H9 (cell line): ENCODE measurements at places on chromosomes 12 and 14. TPM values are rescaled to one million over a fixed set of nuclear protein-coding genes. Genes with fewer than 3 reads are reported as not detected.

DNA sequence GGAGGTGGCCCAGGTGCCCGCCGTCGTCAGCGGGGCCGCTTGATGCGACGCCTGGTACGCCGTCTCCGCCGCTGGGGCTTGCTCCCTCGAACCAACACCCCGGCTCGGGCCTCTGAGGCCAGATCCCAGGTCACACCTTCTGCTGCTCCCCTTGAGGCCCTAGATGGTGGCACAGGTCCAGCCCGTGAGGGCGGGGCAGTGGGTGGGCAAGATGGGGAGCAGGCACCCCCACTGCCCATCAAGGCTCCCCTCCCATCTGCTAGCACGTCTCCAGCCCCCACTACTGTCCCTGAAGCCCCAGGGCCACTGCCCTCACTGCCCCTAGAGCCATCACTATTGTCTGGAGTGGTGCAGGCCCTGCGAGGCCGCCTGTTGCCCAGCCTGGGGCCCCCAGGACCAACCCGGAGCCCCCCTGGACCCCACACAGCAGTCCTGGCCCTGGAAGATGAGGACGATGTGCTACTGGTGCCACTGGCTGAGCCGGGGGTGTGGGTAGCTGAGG is 5.5 kb downstream of the LRP10 start:
- DNase-seq: no peak

GRCh38 chr12:119157978-119158377 is 20.8 kb upstream of the HSPB8 start:
- no peak for DNase-seq

Gene DLST
- 116 and 120 TPM in 2 replicates for total RNA-seq

DNA sequence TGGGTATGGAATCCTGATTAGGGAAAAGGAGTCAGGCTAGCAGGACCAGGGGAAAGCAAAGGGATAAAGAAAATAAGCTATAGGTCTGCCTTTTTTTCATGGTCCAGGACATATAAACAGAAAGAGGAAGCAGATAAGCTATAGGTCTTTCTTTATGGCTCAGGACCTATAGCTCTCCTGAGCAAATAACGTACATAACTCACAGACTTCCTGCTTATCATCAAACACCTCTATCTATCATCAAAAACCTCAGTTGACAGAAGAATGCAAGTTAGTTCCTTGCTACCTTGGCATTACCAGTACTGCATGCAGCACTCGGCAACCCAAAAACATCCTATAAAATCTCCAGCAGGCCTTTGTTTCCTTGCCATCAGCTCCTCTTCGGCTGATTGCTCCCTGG is 238.7 kb upstream of the OR4E1 start:
- DNase-seq: no peak

Gene ACSM4
- total RNA-seq: not detected in 2 replicates
